ENCODE measurements at places on chromosomes 4 and X. TPM values are rescaled to one million over a fixed set of nuclear protein-coding genes. Genes with fewer than 3 reads are reported as not detected.
A peak's percentile ranks its signal among the peaks of the same experiment; 100 is the strongest.

DNA sequence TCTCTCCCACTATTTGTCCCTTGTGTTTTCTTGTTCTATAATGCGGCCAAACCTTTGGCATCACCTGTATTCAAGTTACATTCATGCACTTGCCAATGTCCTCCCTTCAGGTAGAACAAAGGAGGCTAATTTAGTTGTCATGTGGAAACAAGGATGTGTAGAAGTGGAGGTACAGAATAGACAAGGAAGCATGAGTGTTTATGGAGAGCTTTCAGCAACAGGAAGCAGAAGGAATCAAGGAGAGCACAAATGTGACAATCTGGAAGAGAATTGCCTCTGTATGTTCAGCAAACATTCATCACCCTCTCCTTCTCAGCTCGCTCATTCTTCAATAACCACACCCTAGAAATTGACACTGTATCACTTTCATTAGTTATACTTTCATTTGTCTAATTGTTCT is 103.4 kb downstream of the SLC7A11 start:
- no peak for DNase-seq

- no peak for DNase-seq
Observed at GRCh38 chr4:145436114-145436513, 45.5 kb upstream of the SMAD1 start.

DNA sequence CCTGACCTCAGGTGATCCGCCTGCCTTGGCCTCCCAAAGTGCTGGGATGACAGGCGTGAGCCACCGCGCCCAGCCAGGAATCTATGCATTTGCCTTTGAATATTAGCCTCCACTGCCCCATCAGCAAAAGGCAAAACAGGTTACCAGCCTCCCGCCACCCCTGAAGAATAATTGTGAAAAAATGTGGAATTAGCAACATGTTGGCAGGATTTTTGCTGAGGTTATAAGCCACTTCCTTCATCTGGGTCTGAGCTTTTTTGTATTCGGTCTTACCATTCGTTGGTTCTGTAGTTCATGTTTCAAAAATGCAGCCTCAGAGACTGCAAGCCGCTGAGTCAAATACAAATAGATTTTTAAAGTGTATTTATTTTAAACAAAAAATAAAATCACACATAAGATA is 44.2 kb upstream of the SHOX start:
- DNase-seq = no peak

GRCh38 chr4:84966382-84967242 is at the start of gene WDFY3:
Gene WDFY3 (minus strand): TSS chr4:84966690. CDS start chr4:84860591, 106,099 bp downstream.
- DNase-seq = peak; percentile 91

DNA sequence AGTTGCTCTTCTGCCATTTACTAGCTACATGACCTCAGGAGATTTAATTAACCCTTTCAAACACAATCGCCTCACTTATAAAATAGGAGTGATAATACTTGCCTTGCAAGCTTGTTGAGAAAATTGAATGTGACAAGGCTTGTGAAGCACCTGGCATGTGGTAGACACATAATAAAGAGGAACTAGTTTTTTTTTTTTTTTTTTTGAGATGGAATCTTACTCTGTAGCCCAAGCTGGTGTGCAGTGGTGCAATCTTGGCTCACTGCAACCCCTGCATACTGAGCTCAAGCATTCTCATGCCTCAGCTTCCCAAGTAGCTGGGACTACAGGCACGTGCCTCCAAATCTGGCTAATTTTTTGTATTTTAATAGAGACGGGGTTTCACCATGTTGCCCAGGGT is 73.7 kb upstream of the STIM2 start:
- no peak for DNase-seq

Gene TASL
- 4.0 TPM for total RNA-seq

Gene TMEM165
- total RNA-seq = 211 TPM

DNA sequence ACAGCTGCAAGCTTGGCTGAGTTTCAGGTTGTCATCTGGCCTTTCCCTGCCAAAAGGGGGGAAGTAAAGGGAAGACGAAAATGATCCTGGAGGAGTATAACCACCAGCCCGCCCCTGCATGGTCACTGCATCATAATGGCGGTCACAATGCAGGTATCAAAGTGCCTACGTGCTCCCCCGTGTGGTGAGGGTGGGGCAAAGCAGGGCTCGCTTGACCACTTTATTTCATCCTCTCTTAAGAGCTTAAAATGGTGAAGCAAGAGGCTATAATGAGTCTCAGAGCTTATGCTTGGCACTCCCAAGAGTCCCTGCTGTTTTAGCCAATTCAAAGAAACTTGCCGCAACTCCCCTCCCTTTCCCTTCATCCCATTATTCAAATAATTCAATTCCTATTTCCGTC is 105.6 kb downstream of the APOOL start:
- no peak for DNase-seq

Gene DACH2
- total RNA-seq = not detected

GRCh38 chrX:38803243-38803587 is 2.0 kb downstream of the MID1IP1 start:
- no peak for DNase-seq

Gene RHOH
- 3.9 TPM for total RNA-seq

Gene TRIM60
- total RNA-seq = not detected

Gene TMEM150C
- total RNA-seq = 9.2 TPM

Gene OTUD6A
- not detected for total RNA-seq

DNA sequence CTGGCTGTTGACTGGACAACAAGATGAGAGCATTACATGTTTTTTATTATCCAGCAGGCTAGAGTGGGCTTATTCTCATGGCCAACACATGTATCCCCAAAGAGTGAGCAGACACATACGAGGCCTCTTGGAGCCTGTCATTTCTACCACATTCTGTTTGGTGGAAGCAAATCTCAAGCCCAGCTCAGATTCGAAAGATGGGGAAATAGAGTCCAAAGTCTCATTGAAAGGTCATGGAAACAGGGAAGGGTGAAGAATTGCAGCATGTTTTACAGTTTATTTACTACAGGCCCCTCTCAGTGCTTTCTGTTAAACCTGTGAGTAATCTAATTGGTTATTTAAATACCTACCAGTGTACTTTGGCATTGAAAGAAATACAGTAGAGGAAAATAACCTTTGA is 108.6 kb downstream of the FRAS1 start:
- DNase-seq = no peak

- no peak for DNase-seq
Observed at GRCh38 chr4:80154545-80154933, 42.8 kb upstream of the PRDM8 start.

DNA sequence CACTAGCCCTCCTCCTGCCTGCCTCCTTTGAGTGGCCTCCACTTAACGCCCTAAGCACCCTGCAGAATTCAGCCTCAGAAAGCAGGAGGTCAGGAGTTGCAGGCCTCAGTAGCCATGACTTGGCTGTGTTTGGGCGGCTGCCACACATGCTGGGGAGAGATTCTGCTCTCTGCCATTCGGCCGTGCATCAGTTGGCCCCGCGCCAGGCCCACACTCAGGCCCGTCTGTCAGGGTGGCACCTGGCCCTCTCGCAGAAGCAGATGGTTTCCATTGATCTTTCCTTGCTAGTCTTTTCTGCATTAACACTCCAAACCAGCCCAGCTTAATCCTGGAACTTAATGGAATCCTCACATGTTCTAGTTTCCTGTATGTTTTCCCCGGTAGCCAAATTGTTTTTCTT is 30.7 kb upstream of the ATP6AP2 start:
- peak; percentile 87 for DNase-seq

Gene C1QTNF7
- total RNA-seq = 1.8 TPM

- no peak for DNase-seq
Observed at GRCh38 chr4:74933562-74934015, 673 bp downstream of the PARM1 start.

DNA sequence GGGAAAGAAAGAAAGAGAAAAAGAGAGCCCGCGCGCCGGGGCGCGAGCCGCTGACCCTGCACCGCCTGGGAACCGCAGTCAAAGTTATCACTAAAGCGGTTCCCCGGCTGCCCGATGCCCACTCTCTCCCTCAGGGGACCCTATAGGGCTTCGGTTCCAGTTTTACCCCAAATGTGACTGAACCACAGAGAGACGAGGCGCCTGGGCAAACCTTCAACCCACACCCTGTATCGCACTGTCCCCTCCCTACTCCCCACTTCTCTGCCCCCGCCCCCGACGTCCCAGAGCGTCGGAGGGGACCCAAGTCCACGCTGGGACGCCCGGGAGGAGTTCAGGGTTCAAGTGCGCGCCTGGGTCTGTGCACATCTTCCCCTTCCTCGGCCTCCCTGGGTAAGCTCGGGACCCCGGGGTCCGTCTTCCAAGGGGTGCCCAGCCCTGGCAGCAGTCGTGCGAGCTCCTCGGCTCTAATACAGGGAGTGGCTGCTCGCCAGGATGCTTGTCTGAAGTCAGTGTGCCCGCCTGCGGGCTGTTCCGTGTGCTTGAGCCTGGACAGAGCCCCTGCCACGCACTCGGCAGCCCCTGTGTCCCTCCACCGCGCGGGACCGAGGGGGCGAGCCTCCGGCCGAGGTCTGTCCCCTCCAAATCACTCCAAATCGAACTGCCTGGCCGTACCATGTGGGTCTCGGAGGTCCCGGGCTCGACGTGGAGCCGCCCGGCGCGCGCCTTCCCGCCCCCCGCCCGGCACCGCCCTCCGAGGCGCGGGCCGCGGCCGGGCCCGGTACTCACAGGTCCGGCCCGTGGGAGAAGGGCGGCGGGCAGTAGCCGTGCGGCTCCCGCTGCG is 960 bp downstream of the TRPC3 start:
- DNase-seq = no peak

DNA sequence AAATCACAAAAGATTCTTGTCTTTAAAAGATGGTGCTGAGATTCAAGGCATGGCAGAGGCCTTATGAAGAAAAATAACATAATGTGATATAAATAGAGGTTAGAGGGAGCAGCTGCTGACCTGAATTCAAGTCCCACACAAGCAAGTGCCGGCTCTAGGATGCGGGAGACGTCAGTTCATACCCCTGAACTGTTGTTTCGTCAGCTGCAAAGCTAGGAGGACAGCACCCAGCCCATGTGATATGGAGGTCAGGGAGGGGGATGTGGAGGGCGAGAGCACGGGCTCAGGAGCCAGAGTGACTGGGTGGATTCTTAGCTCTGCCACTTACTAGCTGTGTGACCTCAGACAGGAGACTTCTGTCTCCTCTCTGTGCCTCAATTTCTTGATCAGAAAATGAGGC is 77.9 kb downstream of the JAKMIP1 start:
- DNase-seq = peak; percentile 67

- peak; percentile 75 for DNase-seq
Observed at GRCh38 chrX:30791296-30792278, 97.5 kb downstream of the TAB3 start.

DNA sequence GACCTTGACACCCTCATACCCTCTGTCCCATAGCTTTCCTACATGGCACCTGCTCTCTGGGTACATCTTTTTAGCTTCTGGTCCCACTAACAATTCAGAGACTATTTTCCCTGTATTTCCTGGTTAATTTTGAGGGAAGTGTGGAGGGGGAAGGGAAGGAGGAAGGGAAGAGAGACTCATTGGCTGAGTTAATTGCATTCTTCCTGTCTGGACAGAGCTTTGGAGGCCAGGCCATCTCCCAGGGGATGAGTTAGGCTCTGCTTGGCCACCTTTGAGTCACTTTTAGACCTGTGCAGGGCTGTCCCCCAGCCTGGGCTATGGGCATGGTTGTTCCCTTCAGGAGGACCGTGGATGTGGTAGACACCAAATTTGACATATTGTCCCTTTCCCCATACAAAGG is 167.9 kb upstream of the PGRMC2 start:
- no peak for DNase-seq

DNA sequence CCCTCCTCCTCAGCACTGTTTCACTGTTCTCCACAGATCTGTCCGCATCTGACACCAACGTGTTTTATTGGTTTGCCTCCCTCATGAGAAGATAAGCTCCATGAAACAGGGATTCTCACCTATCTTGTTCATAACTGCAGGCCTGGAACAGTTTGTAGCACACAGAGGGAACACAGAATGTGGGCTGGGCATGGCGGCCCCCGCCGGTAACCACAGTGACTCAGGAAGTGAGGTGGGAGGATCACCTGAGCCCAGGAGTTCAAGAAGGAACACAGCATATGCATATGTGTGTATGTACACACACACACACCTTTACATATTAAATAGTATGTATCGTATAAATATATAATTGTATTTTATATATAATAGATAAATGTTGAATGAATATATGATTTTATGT is 168.6 kb downstream of the AFAP1 start:
- peak; percentile 69 for DNase-seq

- DNase-seq = no peak
Observed at GRCh38 chr4:152843481-152844090, 63.8 kb downstream of the ARFIP1 start.

- no peak for DNase-seq
Observed at GRCh38 chr4:185718578-185719499, 93.2 kb downstream of the SORBS2 start.

DNA sequence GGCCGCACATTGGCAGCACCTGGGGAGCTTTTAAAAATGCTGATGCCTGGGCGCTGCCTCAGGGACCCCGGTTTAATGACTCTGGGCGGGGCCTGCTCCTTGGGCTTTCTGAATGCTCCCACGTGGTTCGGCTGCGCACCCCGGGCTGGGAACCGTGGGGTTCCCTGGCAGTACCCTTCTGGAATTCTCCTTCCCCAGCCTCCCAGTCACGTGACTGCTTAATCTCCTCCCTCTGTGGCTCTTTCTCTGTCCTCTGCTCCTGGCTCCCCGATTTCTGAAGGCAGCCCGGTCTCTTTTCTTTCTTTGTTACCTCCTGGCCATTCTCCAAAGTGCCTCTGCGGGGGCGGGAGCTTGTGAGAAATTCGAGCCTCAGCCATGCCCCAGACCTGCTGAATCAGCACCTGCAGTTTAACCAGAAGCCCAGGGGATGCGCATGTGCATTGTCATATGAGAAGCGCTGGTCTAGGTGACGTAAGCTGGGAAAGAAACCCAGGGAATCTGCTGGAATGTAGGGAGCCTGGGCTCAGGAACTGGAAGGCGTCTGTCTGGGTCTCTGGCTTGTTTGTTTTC is 16.6 kb downstream of the CLCN4 start:
- DNase-seq = peak; percentile 87

- no peak for DNase-seq
Observed at GRCh38 chr4:70759126-70759525, 37.4 kb downstream of the RUFY3 start.

DNA sequence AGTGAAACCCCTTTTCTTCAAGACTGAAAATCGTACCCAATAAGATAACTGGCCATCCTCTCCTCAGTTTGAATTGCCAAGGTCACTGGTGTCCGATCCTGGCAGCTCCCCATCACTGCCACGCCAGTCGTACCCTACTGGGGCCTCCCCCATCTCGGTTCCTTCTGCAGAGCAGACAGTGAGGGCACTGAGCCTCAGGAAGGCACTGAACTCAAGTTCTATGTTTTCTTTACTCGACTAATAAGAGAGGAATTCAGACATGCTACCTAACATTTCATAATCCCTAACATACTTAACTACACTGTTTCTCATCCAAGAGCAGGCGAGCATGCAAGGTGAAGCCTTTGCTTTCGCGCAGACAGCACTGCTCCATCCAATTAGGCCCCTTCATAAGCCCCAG is 23.4 kb downstream of the ZFYVE28 start:
- no peak for DNase-seq

All from mesenteric fat pad (tissue), 1 donor.